ENCODE measurements at places on chromosomes 13 and 19.
A peak's percentile ranks its signal among the peaks of the same experiment; 100 is the strongest.

DNA sequence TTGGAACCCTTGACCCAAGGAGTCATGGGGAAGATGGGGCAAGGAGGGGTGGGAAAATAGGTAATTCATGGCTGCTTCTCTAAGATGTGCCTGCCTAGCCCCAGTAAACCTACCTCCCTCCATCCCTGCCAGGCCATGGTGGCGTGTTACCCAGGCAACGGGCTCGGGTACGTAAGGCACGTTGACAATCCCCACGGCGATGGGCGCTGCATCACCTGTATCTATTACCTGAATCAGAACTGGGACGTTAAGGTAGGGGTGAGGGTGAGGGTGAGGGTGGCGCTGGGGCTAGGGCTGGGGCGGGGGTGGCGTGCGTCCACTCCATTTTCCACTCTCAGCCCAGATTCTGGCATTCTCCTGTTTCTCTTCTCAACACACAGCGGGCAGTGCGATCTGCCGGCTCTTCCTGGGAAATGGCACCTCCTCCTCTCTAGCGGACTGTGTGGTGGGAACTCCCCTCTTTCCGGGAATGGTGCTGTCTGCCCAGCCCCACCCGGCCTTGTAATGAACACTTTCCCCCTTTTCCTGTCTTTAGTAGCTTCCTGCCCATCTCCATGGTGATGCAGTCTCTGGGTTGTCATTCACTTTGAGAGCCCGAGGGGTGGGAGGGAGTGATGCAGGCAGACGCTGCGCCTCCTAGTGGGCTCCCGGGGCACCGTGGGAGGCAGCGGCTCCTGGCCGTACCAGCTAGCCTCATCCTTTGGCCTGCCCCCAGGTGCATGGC, 7.6 kb downstream of the EGLN2 start:
- peak; percentile 87 for DNase-seq

- no peak for DNase-seq
Measured at GRCh38 chr13:110187641-110188161, 119.3 kb downstream of the COL4A1 start.

- DNase-seq: no peak
Measured at GRCh38 chr13:90889906-90890834, 457.3 kb upstream of the MIR17HG start.

- no peak for DNase-seq
Measured at GRCh38 chr19:17281391-17282304, at the start of gene ANKLE1. Gene ANKLE1 (plus strand): TSS chr19:17281901. CDS start chr19:17281921, 20 bp downstream.

DNA sequence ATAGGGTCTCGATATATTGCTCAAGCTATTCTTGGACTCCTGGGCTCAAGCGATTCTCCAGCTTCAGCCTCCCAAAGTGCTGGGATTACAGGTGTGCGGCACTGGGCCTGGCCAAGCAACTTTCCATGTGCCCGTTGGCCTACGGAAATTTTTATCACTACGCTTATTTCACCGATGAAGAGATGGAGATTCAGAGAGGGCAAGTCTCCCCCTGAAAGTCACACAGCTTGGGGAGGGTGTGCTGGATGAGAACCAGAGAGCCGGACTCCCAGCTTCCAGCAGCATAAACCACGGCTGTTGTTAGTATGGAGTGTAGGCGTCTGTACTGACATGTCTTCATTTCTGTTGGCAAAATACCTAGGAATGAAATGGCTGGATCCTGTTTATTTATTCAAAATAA, 11.8 kb upstream of the GNA11 start:
- DNase-seq: no peak

DNA sequence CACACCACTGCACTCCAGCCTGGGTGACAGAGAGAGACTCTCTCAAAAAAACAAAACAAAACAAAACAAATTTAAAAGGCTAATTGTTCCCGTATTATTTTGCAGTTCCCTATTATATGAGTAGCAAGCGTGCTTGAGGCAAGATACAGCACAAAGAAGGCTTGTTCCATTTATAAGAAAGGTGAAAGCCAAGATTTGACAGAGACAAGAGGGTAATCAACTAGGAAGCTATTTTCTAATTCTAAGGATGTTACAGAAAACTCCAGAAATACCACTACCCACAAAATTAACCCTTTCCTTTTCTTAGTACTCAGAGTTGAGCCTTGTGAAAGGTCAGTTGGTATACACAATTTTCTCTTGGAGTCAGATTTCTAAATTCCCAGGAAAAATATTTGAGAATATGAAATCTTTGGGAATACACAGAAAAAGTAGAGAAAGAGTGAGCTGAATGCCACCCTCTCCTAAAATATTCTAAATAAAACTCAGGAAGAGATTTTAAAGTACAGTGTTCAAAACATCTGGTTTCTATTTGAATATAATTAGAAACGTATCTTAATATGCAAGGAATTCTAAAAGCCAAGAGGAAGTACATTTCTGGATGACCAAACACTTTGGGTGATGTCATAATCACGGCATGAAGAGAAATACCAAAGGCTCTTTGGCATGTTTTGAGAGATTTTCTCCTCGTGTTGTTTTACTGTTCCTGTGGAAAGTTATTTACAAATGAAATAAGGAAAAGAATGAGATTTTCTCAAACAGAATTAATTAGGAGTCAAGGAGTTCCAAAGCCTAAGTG, 63.0 kb upstream of the FLT1 start:
- no peak for DNase-seq

DNA sequence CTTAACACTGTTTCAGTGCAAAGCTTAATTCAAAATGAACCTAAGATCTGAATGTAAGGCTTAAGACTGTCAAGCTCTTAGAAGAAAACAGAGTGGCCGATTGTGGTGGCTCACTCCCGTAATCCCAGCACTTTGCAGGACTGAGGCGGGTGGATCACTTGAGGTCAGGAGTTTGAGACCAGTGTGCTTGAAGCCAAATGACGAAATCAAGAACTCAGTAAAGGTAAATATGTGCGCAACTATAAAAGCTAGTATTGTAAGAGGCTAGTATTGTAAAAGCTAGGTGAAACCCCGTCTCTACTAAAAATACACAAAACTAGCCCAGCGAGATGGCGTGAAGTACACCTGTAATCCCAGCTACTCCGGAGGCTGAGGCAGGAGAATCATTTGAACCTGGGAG, 12.7 kb downstream of the ATP4B start:
- DNase-seq: no peak

DNA sequence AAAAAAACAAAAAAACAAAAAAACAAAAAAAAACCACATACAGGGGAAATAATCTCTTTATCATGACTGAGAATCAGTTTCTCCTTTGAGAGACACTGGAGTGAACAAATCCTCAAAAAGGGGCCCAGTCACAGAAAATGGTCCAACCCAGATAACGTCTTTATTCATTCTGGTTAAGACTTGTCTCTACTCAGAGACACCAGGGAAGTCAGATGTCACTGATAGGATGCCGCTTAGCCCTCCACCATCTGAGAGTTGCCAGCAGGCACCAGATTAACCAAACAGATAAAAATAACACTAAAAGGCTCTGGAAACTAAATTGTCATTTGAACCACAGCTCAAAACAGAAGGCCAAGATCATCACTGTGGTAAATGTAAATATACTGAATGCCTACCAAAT, 1163.4 kb upstream of the ATXN8OS start:
- no peak for DNase-seq

GRCh38 chr19:11504502-11505031, 1.1 kb downstream of the ZNF653 start:
- no peak for DNase-seq

- no peak for DNase-seq
Measured at GRCh38 chr19:43461303-43461702, 4.1 kb downstream of the LYPD3 start.

DNA sequence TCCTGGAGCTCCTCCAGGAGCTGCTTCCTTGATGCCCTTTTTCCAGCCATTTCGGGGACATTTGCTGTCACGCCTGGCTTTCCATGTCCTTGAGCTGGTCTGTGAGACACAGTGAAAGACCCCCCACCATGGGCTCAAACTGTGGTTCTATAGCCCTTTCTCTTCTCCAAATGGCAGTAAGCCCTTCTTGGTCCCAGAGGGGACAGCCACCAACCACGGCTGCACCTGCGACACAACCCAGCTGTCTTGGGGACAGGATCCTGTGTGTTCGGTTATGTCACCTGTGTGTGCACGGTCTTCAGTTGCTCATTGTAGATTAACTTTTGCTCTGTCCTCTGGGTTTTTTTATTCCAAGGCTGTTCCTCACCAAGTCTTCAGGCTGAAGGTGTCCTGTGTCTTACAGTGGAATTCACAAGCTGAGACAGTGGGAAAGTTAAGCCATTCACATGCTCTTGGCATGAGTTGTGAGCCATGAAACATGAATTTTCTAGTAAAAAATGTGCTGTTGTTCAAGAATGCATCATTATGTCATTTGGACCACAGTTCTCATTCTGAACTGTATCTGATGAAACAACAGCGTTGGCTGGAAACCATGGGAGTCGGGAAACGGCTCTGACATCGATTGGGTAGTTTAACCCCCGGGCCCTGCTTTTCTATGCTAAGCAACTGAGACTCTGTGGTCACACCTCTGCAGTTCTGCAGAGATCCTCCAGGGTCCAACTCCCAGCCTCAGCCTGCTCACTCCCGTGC, 129.5 kb upstream of the MCF2L start:
- DNase-seq: no peak

DNA sequence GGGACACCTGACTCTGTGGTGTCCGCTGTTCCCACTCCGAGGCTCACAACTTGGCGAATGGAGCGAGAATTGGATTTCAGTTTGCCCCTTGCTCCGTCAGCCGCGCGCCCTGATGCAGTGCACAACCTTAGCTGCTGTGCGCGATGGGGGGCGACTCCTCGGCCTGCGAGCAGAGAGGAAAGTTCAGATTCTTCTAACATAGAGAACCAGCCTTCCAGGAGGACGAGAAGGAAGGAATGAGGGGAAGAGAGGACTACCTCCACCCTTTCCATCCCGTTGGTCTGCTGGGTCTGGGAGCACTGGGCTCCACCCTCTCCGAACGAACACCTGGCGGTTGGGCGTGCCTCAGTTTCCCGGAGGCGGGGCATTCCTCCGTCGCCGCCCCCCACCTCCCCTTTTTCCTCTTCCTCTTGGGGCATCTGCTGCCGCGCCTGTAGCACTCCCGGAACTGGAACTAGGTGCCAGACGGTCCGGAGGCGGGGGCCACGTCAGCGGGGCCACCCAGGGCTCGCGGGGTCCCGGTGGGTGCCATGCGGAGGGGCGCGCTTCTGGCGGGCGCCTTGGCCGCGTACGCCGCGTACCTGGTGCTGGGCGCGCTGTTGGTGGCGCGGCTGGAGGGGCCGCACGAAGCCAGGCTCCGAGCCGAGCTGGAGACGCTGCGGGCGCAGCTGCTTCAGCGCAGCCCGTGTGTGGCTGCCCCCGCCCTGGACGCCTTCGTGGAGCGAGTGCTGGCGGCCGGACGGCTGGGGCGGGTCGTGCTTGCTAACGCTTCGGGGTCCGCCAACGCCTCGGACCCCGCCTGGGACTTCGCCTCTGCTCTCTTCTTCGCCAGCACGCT, at the start of gene KCNK6:
Gene KCNK6, plus strand, starts transcription at position 425 of the 838 bp plus-strand sequence. Its CDS starts 106 bp downstream, at position 531.
- no peak for DNase-seq

- DNase-seq: no peak
Measured at GRCh38 chr19:43779147-43779819, 1.5 kb downstream of the KCNN4 start.

GRCh38 chr13:111213964-111214726, 99.0 kb downstream of the ARHGEF7 start:
- no peak for DNase-seq

DNA sequence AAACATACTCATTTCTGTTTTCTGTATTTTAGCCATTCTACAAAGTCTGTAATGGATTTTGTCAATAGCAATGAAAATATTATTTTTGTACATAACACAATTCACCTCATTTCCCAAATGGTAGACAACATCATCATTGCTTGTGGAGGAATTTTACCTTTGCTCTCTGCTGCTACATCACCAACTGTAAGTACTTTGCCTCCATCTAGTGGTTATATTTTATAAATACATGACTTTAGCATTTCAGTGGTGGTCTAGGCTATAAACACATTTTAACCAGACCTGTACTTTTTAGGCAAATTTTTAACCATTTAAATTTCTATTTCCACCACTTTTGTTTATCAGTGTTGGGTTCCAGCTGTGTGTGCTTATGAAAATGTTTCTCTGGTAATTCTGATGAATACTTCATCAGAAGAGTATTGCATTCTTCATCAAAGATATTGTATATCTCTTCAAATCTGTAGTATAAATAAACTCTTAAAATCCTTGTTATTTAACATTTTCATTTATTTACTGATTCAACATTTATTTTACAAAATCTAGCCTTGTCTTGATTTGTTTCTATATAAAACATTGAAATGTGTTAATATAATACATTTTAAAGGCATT, 222.4 kb downstream of the NBEA start:
- no peak for DNase-seq

DNA sequence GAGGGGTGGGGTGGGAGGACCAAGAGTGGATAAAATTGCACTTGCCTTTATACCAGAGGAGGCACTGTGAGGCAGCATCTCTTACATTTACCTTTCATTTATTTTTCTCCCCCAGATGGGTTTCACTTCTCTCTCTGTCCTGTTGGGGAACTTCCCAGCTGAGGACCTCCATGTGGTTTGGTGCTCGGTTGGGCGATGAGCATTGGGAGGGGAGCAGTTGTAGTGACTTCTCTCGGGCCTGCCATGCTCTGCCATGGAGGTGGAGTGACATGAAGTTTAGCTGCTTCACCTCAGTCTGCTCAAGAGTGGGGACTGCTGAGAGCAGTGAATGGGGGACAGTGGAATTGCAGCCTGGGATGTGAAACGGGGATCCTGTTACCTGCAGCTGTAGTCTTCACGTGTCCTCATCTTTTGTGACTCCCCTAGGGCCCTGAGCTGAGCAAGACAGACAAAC, 23.1 kb upstream of the CXCL17 start:
- DNase-seq: no peak

GRCh38 chr13:82356667-82357410, 1525.4 kb downstream of the SLITRK1 start:
- no peak for DNase-seq

- no peak for DNase-seq
Measured at GRCh38 chr13:37263871-37264270, 158.4 kb upstream of the CSNK1A1L start.

- DNase-seq: peak; percentile 74
Measured at GRCh38 chr13:113669755-113670341, 2.8 kb downstream of the GRK1 start.

GRCh38 chr13:25266706-25267105, 20.6 kb downstream of the MTMR6 start:
- DNase-seq: no peak

GRCh38 chr13:113785051-113786010, 26.3 kb downstream of the TMEM255B start:
- DNase-seq: no peak

DNA sequence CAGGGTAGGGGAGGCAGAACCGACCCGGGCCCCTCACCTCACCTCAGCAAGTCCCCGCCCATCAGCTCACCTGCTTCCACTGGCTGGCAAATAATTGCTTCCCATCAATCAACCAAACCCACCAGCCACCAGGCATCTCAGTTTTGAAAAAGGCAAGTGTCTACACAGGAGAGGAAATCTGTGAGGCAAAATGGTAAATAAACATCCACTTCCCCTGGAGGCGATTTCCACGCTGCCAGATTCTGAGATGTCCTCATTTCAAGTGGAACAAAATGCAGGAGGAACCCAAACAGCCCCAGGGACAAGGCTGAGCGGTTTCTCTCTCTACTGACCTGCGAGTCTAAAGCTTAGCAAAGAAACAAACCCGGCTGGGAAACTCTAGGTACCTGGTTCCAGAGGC, 117.5 kb downstream of the CRYL1 start:
- peak; percentile 68 for DNase-seq

- no peak for DNase-seq
Measured at GRCh38 chr13:107734891-107735625, 480.3 kb downstream of the LIG4 start.

Data from lower leg skin (tissue), 4 donors.